ENCODE measurements at places on chromosomes 16 and 17.
A peak's percentile ranks its signal among the peaks of the same experiment; 100 is the strongest.

DNA sequence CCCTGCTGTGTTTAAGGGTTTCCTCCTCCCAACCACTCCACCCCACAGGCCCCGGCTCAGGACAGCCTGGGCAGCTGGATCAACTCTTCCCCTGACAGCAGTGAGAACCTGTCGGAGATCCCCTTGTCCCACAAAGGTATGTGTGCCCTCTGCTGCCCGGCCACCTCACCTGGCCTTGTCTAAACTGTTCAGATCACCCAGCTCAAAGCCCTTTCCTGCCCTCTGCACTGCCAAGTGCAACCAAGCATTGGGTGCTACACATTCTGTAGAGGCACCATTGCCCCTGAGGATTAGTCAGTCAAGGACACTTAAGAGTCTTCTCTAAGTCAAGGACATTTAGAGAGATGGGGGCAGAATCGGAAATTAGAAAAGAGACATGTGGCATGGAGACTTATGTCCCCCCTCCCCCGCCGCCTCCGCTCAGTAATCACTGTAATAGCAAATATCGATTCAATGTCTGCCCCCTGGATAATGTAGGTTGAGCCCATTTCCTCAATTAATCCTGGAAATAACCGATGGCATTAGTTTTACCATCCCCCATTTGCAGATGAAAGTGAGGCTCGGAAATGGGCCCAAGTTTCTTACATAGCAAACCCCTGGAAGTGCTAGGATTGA is 8.1 kb downstream of the BTBD17 start:
- DNase-seq = no peak

GRCh38 chr17:48520631-48521079 is 10.2 kb downstream of the HOXB1 start:
- DNase-seq = no peak

DNA sequence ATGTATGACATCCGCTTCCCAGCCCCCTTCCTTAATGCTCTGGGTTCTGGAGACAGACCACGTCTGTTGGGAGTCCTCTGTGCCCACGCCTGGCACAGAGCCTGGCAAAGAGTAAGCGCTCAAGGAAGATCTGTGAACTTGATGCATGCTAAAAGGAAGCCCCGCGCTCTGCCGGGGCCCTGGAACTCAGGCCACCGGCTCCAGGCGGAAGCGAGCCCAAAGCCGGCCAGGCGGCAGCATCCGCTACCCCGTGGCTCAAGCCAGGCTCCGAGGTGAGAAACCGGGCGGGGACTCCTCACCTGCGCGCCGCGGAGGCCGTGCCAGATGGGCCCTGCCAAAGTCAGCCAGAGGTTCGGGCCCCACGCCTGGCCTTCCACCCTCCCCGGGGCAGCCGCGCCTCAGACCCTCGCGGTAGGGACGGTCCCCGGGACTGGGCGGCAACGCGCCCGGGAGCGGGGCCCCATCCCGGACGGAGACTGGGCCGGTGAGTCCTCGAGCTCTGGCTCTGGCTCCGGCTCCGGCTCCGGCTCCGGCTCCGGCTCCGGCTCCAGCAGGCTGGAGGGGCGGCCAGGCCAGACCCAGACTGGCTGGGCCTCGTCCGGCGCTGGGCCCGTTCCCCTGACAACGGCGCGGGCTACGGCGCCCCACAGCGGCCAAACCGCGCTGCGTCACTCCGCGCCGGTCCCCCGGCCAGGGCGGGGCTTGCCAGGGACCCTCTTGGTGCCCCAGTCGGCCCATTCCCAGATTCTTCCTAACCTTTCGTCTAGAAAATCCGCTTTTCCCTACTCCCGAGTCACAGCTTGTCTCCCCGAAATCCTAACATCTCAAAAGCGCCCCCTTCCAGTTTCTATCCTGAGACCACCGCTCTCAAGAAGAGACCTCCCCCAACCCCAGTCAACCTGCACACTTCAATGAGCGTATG is at the start of gene ZDHHC1:
TSS of gene ZDHHC1 (minus strand) at position 606 of the 922 bp plus-strand sequence. CDS start 8,702 bp downstream, outside the sequence.
- DNase-seq = peak; percentile 50

DNA sequence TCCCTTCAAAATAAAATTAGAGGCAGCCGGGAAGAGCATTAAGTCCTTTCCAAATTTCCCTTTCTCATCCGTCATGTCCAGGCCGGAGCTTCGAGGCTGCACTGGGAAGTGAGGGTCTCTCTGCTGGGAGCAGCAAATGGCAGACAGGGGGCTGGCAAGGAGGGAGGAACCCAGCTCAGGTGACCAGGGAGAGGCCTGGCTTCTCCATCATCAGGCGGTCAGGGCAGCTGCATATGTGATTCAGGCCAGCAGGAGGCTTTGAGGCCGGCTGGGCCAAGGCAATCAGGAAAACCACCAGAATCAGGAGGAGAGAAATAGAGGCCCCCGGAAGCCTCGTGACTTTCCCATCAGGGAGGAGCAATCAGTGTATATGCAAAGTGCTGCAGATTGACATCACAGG is 85.0 kb upstream of the RPL38 start:
- peak; percentile 6 for DNase-seq

DNA sequence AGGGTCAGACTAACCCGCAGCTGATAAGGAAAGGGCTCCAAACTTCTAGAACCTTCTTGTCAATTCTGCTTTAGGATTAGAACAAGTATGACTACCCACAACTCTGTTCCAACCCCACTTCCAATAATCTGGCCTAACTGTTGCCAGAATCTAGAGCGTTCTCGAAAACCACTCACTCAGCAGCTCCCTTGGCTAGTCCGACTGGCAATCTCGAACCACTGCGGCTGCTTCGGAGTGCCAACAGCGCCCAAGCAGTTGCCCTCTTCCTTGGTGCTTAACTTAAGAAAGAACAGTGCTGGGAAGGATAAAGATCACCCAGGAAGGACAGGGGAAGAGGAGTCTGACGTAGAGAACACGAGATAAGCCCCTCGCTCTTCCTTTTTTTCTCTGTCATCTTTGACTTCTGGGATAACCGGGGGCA is 818 bp downstream of the DNAJC7 start:
- DNase-seq = peak; percentile 61

- DNase-seq = no peak
Observed at GRCh38 chr17:61317779-61318178, 81.9 kb upstream of the TBX2 start.

GRCh38 chr16:76941113-76941512 is 249.9 kb upstream of the MON1B start:
- DNase-seq = no peak

DNA sequence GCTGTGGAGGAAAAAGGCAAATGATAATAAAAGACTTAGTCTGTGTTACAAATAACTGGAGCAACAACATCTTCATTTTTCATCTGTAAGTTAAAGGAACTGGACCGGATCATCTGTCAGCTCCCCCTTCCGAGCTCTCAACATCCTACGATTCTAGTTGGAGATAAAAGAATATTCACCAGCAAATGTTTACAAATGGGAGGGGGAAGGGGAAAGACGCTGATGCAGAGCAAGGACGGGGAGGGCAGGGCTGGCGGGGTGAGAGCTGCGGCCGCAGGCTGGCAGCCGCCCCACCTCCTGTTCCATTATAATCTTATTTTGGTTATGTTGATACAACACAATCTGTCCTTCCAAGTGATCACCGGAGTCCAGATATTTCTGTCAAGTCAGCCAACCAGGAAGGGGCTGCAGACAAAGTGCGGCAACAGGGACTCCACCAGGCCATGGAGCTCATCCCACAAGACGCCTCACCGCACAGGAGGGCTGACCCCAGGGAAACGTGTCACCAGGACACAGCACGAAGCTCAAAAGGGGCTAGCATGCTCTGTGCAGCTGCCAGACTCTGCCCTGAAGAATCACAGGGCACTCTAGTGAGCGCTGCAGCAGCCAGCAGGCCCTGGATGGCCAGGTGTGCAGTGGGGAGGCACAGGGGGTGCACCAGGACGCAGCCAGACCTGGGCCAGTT is 19.7 kb downstream of the FBXO31 start:
- no peak for DNase-seq

DNA sequence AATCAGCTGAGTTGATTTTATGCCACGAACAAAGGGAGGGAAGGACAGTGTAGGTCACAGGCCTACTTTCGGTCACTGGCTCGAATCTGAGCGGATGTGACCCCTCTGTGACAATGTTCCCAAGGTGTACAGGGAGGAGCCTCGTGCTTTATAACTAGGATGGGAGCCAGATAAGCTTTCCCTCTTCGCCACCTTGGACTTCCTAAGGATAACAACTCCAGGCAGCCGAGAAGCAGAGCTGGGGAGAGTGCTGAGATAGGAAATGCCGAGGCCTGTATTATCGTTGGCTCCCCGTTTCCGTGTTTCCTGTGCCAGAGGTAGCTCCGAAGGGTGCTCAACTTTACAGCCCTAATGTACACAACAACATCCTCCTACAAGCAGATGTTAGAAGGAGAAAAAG is 217.8 kb upstream of the IRX3 start:
- no peak for DNase-seq

DNA sequence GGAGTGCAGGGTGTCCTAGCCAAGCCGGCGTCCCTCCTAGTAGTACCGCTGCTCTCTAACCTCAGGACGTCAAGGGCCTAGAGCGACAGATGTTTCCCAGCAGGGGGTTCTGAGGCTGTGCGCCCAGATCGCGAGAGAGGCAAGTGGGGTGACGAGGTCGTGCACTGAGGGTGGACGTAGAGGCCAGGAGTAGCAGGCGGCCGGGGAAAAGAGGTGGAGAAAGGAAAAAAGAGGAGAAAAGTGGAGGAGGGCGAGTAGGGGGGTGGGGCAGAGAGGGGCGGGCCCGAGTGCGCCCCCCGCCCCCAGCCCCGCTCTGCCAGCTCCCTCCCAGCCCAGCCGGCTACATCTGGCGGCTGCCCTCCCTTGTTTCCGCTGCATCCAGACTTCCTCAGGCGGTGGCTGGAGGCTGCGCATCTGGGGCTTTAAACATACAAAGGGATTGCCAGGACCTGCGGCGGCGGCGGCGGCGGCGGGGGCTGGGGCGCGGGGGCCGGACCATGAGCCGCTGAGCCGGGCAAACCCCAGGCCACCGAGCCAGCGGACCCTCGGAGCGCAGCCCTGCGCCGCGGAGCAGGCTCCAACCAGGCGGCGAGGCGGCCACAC is at the start of gene MMP2:
TSS of gene MMP2 (plus strand) at position 372 of the 603 bp plus-strand sequence. CDS start 282 bp downstream, outside the sequence.
- no peak for DNase-seq

DNA sequence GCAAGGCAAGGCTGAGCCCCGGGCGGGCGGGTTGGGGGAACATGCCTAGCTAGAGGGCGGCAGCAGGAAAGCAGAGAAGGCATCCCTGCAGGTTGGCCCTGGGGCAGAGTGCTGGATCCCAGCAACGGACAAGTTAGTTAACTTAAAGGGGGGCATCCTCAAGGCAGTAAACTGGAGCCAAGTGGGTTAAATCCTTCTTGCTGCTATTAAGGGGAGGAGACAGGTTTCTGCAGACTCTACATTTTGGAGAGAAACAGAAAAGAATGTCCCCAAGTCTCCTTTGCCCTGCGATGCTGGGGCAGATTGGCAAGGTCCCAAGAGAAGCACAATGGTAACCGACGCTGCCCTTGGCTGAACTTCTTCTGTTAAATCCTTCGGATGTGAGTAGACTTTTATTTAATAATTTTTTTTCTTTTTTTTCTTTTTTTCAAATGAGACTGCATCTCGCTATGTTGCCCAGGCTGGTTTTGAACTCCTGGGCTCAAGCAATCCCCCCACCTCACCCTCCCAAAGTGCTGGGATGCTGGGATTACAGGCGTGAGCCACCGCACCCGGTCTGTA is 14.0 kb downstream of the ATP5PD start:
- no peak for DNase-seq

DNA sequence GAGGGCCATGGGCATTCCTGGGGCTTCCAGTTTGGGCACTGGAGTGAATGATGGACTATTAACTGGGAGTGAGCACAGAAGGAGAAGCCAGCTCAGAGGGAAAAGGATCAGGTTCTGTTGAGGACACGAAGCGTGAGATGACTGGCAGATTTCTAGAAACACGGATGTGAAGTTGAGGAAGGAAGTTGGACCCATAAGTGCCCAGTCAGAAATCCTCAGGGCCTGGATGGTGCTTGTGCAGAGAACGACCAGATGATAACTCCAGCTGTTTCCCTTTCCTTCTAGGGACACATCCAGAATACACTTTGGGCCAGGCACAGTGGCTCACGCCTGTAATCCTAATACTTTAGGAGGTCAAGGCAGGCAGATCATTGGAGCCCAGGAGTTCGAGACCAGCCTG is 23.3 kb upstream of the ANKRD40CL start:
- no peak for DNase-seq

- no peak for DNase-seq
Observed at GRCh38 chr16:88667461-88667860, 4.6 kb upstream of the MVD start.

GRCh38 chr16:57191056-57191571 is 5.0 kb downstream of the RSPRY1 start:
- DNase-seq = peak; percentile 3

GRCh38 chr16:66342294-66342900 is 24.1 kb upstream of the CDH5 start:
- peak; percentile 23 for DNase-seq

- DNase-seq = no peak
Observed at GRCh38 chr17:66172691-66173223, 19.2 kb downstream of the CEP112 start.

- DNase-seq = no peak
Observed at GRCh38 chr17:76924345-76925342, 56.4 kb downstream of the MGAT5B start.

DNA sequence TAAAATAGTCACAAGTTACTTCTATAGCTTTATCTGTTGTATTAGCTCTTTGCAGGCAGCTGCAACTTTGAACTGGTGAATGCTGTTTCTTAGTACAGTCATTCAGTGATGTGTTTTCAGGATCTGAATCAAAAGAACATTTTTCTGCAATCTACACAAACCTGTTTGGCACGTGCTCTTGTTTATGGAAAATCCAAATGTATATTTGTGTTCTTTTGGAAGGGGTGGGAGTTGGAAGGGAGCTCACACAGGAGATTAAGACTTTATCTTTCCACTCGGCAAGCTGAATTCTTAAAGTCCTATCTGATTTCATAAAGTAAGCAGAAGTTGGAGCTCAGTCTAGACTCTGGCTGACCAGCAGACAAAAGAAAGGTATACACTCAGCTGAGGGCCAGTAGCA is 300.2 kb downstream of the MAP2K6 start:
- DNase-seq = no peak

DNA sequence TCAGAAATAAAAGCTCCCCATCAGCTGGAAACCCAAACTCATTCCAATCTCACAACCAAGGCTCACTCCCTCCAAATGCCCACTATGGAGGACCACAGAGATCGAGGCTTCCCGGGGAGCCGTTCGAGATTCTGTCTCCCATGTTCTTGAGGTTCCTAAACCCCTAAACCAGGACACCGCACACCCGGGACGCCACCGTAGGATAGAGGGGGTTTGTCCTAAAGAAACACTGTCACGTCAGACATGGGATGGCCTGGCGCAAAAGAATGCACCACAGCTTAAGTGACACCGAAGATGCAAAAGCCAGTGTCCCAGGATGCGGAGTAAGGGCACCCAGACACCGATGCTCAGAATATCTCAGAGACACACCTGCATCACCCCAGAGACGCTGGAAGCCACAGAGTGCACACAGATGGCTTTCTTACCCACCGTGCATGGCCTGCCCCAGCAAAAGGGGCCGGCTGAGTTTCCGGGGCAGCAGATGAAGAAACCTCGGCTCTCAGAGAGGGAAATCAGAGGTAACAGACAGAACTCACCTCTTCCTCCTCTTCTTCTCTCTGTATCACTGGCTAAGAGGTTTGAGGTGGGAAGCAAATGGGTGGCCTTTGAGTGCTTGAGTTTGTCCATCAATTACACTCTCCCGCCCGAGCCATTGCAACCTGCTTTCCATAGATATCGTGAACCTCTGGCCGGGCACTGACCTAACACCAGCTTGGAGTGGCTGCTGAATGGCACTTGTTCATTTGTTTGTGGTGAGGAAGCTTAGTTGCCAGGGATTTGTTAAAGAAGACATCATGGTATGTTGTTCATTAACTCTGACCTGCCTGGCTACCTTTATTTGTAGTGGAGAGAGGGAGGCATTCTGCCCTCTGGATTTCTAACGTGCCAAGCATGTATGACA is 65.1 kb upstream of the TNRC6C start:
- no peak for DNase-seq
